ENCODE measurements at places on chromosomes 1 and 21.

DNA sequence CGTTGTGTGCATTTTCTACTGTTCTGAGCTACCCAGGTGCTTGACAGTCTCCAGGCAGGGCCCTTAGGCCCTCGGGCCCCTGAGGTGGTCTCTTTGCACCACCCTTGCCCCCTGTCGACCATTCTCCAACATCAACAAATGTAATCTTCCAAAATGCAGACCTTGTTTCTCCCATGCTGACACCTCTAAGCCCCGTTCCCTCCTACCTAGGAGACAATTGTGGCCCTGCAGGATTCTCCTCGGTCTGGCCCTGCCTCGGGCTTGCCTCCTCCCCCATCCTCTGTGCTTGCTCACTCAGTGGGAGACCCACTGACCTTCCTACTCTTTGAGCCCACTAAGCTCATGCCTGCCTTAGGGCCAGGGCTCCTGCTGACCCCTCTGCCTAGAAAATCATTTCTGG is 104.2 kb upstream of the TARDBP start:
- no peak for DNase-seq

- DNase-seq, result no peak
Measured at GRCh38 chr1:224064150-224064549, 49.8 kb upstream of the FBXO28 start.

DNA sequence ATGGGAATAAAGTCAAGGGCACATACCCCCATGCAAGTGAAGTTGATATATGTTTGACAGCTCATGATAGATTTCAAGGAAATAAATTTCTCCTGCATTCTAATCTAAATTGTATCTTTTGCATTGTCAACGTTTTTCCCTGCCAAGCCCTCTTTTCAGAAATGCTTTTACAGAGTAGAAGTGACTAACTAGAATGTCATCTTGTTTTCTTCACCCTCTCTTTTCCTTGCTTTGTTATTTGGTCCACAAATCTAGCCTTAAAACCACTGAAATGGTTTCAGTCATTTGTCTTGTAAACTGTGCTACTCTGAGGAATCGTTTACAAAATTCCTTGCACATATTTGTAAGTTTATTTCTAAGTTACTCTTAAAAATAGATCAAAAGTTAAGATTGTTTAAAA is 600.8 kb upstream of the CXADR start:
- DNase-seq, result no peak

GRCh38 chr1:56106531-56107274 is 472.7 kb downstream of the PLPP3 start:
- DNase-seq, result no peak

GRCh38 chr1:116769561-116769977 is 15.3 kb downstream of the CD2 start:
- peak; percentile 54 for DNase-seq

DNA sequence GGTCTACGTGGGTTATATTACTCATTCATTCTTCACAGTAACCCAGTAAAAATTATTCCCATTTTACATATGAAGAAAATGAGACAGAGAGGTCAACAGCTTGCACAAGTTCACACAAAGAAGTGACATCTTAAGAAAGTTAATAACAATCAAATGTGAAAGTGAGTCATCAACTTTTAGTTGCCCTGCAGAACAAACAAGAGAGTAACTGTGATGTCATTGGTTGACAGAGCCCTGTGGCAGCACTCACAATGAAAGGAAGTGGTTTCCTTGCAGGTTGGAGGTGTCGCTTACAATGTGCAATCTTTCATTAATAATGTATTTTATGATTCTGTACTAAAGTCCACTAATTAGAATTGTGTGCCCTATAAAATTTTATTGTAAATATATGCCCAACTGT is 369.6 kb downstream of the RYR2 start:
- DNase-seq, result no peak

DNA sequence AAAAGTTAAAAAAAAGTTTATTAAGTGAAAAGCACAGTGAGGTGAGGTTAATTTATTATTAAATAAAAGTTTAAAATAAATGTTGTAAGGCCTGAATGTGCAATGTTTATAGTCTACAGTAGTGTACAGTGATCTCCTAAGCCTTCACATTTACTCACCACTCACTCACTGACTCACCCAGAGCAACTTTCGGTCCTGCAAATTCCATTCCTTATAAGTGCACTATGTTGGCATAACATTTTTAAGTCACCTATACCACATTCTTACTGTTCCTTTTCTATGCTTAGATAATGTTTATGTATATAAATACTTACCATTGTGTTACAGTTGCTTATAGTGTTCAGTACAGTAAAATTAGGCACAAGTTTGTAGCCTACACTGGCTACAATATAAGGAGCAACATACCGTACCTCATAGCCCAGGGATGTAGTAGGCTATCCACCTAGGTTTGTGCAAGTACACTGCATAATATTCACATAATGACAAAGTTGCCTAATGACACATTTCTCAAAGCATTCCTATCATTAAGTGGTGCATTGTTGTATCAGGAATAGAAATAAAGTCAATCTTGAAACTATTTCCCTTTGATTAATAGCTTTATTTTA is 426.5 kb upstream of the BRINP3 start:
- DNase-seq, result no peak

DNA sequence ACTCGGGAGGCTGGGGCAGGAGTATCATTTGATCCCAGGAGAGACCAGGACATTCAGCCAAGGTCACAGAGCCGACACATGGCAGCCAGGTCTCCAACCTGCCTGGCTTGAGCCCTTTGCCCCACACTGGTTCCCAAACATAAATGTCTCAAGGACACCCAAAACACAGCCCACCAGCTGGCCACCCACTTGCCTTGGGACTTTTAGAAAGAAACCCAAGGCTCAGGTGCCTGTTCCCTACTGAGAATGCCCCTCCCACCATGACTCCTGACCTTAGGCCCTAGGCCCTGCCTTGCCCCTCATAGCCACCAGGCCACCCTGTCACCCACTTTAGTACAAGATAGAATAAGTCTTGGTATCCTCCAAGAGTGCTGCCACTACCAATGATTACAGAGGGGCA is 41.9 kb upstream of the LRP8 start:
- DNase-seq, result no peak

GRCh38 chr1:208007938-208008342 is 97.0 kb upstream of the CD34 start:
- DNase-seq, result no peak

- no peak for DNase-seq
Measured at GRCh38 chr1:216926720-216927510, 203.7 kb upstream of the ESRRG start.
